ENCODE measurements at places on chromosomes 3 and 15. TPM values are rescaled to one million over a fixed set of nuclear protein-coding genes. Genes with fewer than 3 reads are reported as not detected.

Gene BOC
- polyA plus RNA-seq: not detected

Gene CFAP92
- polyA plus RNA-seq: 0.89 TPM

Gene PATL2
- polyA plus RNA-seq: 11.4 TPM

Gene ZNF860
- polyA plus RNA-seq: not detected

Gene GABRR3
- not detected for polyA plus RNA-seq

Gene PRRT3
- 6.4 TPM for polyA plus RNA-seq

Gene PLSCR4
- polyA plus RNA-seq: not detected

Gene CCRL2
- 0.34 TPM for polyA plus RNA-seq

Gene CHRM5
- not detected for polyA plus RNA-seq

Gene ATP8B4
- polyA plus RNA-seq: not detected

Gene IL17RE
- not detected for polyA plus RNA-seq

Gene SOX14
- not detected for polyA plus RNA-seq

Gene HYAL1
- polyA plus RNA-seq: 0.41 TPM
